HEK293T (cell line): ENCODE measurements at places on chromosomes 12 and 14.

- no peak for DNase-seq
These were observed 15.3 kb upstream of the TSPAN11 start for GRCh38 chr12:30911207-30911606.

GRCh38 chr12:76142305-76142704, 57.8 kb upstream of the NAP1L1 start:
- no peak for DNase-seq

- DNase-seq: no peak
These were observed 22.8 kb downstream of the TMEM63C start for GRCh38 chr14:77204459-77204771.

GRCh38 chr12:14613718-14614117, 46.0 kb upstream of the PLBD1 start:
- no peak for DNase-seq

- no peak for DNase-seq
These were observed 3.0 kb upstream of the METTL17 start for GRCh38 chr14:20986811-20987210.

- peak; percentile 79 for DNase-seq
These were observed 136.6 kb downstream of the MON2 start for GRCh38 chr12:62603061-62603810.

DNA sequence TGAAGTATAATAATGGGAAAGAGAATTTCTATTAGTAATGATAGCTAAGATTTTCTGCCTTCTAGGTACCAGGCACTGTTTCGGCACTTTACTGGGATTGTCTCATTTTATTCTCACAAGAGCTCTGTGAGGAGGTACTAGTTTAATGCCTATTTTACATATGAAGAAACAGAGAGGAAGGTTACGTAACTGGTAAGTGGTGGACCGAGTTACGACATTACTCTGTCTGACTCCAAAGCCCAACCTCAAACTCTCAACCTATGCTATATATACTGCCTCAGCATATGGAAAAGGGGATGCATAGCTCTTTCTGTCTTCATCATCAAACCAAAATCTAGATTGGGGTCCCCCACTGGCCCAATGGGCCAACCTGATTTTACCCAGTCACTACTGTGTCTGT, 133.5 kb downstream of the KTN1 start:
- DNase-seq: no peak

GRCh38 chr12:101642115-101643067, 47.6 kb downstream of the MYBPC1 start:
- peak; percentile 30 for DNase-seq

- no peak for DNase-seq
These were observed 334.9 kb upstream of the DIO2 start for GRCh38 chr14:80545935-80546854.

- no peak for DNase-seq
These were observed 130.0 kb upstream of the ARHGAP5 start for GRCh38 chr14:31947076-31947475.

- no peak for DNase-seq
These were observed 474.9 kb downstream of the ATP23 start for GRCh38 chr12:58416236-58416635.
